ENCODE measurements at places on chromosomes 1 and 21. TPM values are rescaled to one million over a fixed set of nuclear protein-coding genes. Genes with fewer than 3 reads are reported as not detected.
A peak's percentile ranks its signal among the peaks of the same experiment; 100 is the strongest.

- DNase-seq: no peak
- H3K27ac ChIP-seq: no peak overlapping the region
- H3K4me3 ChIP-seq: no peak overlapping the region
- peaks cover 3% of the 10 kb centered on the region for H3K27me3 ChIP-seq
- H3K36me3 ChIP-seq: no peaks in the 10 kb centered on the region
Observed at GRCh38 chr1:42952303-42953001, 6.2 kb downstream of the SLC2A1 start.

DNA sequence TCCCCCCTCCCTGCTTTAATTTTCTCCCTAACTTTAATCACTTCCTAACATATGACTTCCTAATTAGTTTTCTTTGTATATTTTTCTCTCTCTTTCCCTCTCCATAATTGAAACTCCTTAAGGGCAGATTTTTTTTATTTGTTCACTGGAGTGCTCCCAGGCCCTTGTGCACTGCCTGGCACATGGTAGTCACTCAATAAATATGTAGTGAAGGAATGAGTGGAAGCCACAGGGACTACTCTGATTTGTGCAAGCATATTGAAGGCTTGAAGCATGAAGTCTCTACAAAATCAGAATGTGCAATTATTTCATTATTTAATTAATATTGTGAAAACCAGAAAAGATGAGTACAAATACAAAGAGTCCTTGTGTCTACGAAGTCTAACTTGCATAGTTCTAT lies 41.5 kb downstream of the SNX7 start:
- no peaks in the 10 kb centered on the region for H3K36me3 ChIP-seq
- H3K27ac ChIP-seq: no peak overlapping the region
- H3K27me3 ChIP-seq: no peaks in the 10 kb centered on the region
- DNase-seq: no peak
- H3K4me3 ChIP-seq: no peak overlapping the region

GRCh38 chr1:232380131-232380530 lies 249.8 kb downstream of the SIPA1L2 start:
- H3K4me1 ChIP-seq: peaks cover 10% of the 10 kb centered on the region
- H3K27ac ChIP-seq: no peak overlapping the region
- H3K36me3 ChIP-seq: no peaks in the 10 kb centered on the region
- no peaks in the 10 kb centered on the region for H3K27me3 ChIP-seq

- peaks cover 9% of the 10 kb centered on the region for H3K27me3 ChIP-seq
- no peak for DNase-seq
- H3K4me3 ChIP-seq: no peak overlapping the region
- H3K27ac ChIP-seq: no peak overlapping the region
Observed at GRCh38 chr1:77415579-77415978, 133.8 kb downstream of the AK5 start.

GRCh38 chr21:42527489-42528158 lies 14.0 kb downstream of the SLC37A1 start:
- H3K4me1 ChIP-seq: peaks cover 58% of the 10 kb centered on the region
- no peaks in the 10 kb centered on the region for H3K27me3 ChIP-seq
- H3K27ac ChIP-seq: peak overlapping the region; percentile 68
- H3K36me3 ChIP-seq: no peaks in the 10 kb centered on the region
- no peak for DNase-seq

DNA sequence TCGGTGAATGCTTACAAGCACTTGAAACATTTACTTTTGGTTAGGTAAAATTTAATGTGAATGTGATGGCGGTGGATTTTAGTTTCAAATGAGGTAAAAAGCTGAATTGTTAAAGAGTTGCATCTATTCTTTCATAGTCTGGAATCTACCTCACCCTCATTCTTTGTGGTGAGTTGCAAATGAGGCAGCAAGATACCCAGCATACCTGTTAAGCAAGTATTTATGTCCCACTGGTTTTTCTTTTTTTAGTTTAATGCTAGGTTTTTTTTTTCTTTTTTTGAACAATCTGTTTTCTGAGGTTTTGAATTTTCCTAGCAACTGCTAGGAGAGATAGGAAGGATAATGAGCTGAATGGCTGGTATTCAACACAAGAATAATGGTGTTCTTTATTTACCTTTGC lies 127.9 kb upstream of the CACYBP start:
- no peaks in the 10 kb centered on the region for H3K36me3 ChIP-seq
- no peaks in the 10 kb centered on the region for H3K4me1 ChIP-seq

DNA sequence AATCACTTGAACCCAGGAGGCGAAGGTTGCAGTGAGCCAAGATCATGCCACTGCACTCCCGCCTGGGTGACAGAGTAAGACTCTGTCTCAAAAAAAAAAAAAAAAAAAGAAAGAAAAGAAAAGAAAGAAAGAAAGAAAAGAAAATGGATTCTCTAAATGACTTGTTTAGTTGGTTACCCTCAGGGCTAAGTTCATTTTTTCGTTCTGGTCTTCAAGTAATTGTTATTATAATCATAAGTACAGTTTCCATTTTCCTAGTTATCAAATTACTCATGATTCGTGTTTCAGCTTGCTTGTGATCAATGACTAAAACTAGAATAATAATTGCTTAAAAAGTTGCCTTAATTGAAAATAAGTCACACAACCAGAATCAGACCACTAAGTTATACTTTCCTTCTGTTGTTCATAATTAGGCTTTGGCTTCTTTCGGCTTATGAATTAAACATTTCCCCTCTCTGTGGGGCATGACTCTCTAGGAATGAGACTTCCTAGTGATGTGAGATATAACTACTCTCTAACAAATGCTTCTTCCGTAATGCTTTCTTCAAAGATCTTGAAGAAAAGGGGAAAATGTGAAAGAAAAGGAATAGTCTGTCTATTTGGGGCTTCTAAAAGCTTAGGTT lies 9.6 kb upstream of the RLF start:
- DNase-seq: no peak
- H3K36me3 ChIP-seq: no peaks in the 10 kb centered on the region
- H3K4me3 ChIP-seq: no peak overlapping the region
- H3K27ac ChIP-seq: no peak overlapping the region

- no peak overlapping the region for H3K27ac ChIP-seq
- DNase-seq: no peak
- H3K4me1 ChIP-seq: no peaks in the 10 kb centered on the region
- H3K27me3 ChIP-seq: no peaks in the 10 kb centered on the region
Observed at GRCh38 chr1:50529510-50529909, 106.3 kb upstream of the DMRTA2 start.

- H3K4me3 ChIP-seq: peak overlapping the region; percentile 99
- peaks cover 3% of the 10 kb centered on the region for H3K4me1 ChIP-seq
- H3K27ac ChIP-seq: peak overlapping the region; percentile 99
- H3K27me3 ChIP-seq: no peaks in the 10 kb centered on the region
- DNase-seq: peak; percentile 7
Observed at GRCh38 chr21:33478935-33479678, 667 bp downstream of the TMEM50B start.

DNA sequence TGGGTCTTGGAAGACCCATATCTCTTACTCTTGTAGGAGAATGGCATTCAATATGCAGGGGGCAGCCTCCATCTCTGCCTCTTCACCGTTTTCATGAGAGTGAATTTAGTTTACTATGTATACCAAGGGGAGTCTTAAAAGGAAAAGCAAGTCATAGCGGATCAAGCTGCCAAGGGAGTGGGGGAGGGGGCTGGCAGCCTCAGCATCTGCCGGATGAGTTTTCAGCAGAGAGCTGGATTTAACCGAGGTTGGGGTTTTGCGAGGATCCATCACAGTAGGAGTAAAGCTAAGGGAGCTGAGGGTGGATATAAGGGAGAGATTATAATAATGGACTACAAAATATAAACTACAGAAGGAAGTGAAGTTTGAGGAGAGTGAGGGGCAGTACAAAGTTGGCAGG lies 9.9 kb downstream of the CD160 start:
- H3K4me3 ChIP-seq: no peak overlapping the region
- no peak overlapping the region for H3K27ac ChIP-seq
- no peaks in the 10 kb centered on the region for H3K36me3 ChIP-seq
- no peaks in the 10 kb centered on the region for H3K27me3 ChIP-seq
- no peaks in the 10 kb centered on the region for H3K4me1 ChIP-seq

GRCh38 chr1:24020470-24020869 lies 40.3 kb upstream of the SRSF10 start:
- H3K27me3 ChIP-seq: no peaks in the 10 kb centered on the region
- H3K27ac ChIP-seq: peak overlapping the region; percentile 91
- no peaks in the 10 kb centered on the region for H3K36me3 ChIP-seq
- peaks cover 73% of the 10 kb centered on the region for H3K4me1 ChIP-seq
- no peak for DNase-seq

- H3K27ac ChIP-seq: no peak overlapping the region
- DNase-seq: no peak
- H3K4me1 ChIP-seq: no peaks in the 10 kb centered on the region
- H3K4me3 ChIP-seq: no peak overlapping the region
- H3K36me3 ChIP-seq: no peaks in the 10 kb centered on the region
- H3K27me3 ChIP-seq: no peaks in the 10 kb centered on the region
Observed at GRCh38 chr1:94272388-94272787, 35.0 kb upstream of the ARHGAP29 start.

- no peaks in the 10 kb centered on the region for H3K4me1 ChIP-seq
- no peak within 1 kb of the TSS for H3K27ac ChIP-seq
- H3K4me3 ChIP-seq: peak within 1 kb of the TSS; percentile 48
- peaks cover 34% of the 10 kb centered on the region for H3K27me3 ChIP-seq
- DNase-seq: peak; percentile 20
Observed at GRCh38 chr1:84892705-84893618, at the start of gene LPAR3. LPAR3 (minus strand) TSS chr1:84893206; CDS start chr1:84866120, 27,086 bp downstream.

GRCh38 chr1:37149296-37149695 lies 115.0 kb upstream of the GRIK3 start:
- H3K4me3 ChIP-seq: no peak overlapping the region
- H3K36me3 ChIP-seq: no peaks in the 10 kb centered on the region
- DNase-seq: no peak
- H3K27me3 ChIP-seq: peaks cover 24% of the 10 kb centered on the region
- H3K4me1 ChIP-seq: no peaks in the 10 kb centered on the region
- H3K27ac ChIP-seq: no peak overlapping the region

DNA sequence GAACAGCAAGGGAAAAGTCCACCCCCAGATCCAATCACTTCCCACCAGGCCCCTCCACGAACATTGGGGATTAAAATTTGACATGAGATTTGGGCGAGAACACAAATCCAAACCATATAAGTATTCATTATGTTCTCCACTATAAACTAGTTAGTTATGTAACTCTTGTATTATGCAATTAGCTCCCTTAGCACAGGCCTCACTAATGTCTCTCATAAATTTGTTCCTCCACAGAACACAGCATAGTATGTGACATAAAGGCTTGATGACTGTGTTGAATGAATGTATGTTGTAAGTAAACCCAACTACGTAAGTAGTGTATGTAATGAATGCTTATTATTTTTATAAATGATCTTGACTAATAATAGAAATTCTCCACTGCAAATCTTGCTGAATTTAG lies 223.3 kb upstream of the ZRANB2 start:
- H3K27me3 ChIP-seq: no peaks in the 10 kb centered on the region
- H3K36me3 ChIP-seq: no peaks in the 10 kb centered on the region
- DNase-seq: no peak
- no peak overlapping the region for H3K27ac ChIP-seq
- H3K4me1 ChIP-seq: no peaks in the 10 kb centered on the region

DNA sequence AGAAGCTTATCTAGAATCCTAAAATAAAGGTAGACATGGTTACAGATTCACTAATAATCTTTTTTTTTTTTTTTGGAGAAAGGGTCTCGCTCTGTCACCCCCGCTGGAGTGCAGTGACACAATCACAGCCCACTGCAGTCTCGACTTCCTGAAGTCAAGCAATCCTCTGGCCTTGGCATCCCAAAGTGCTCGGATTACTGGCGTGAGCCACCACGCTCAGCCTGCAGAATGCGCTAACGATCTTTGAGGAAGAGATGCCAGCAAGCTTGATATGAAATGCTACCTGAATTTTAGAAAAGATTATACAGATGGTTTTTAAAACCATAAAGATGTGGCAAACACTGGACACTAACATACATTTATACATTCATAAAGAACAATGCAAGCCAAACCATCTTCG lies 4.1 kb upstream of the GNPAT start:
- no peak for DNase-seq
- peak overlapping the region; percentile 9 for H3K27ac ChIP-seq
- peaks cover 32% of the 10 kb centered on the region for H3K4me1 ChIP-seq

DNA sequence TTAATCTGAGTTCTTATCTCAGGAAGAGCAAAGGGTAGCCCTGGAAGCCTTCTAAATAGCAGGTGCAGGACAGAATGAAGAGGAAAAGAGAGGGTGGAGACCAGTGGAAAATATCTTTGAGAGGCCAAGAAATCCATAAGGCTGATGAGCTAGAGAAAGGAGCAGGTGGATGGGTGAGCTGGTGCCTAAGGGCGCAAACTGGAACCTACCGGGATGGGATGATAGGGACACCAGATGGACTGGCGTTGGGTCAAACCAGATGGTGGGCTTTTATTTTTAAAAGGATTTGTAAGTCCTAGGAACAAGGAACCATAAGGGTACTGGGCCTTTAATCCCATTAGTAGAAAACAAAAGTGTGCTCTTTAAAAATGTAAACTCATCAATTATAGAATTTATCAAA lies 59.7 kb downstream of the RGL1 start:
- peaks cover 37% of the 10 kb centered on the region for H3K36me3 ChIP-seq
- H3K27ac ChIP-seq: no peak overlapping the region
- H3K27me3 ChIP-seq: no peaks in the 10 kb centered on the region
- DNase-seq: no peak

GRCh38 chr1:17485281-17485680 lies 45.8 kb upstream of the RCC2 start:
- H3K4me3 ChIP-seq: no peak overlapping the region
- H3K4me1 ChIP-seq: no peaks in the 10 kb centered on the region
- peaks cover 6% of the 10 kb centered on the region for H3K27me3 ChIP-seq
- H3K27ac ChIP-seq: no peak overlapping the region

DNA sequence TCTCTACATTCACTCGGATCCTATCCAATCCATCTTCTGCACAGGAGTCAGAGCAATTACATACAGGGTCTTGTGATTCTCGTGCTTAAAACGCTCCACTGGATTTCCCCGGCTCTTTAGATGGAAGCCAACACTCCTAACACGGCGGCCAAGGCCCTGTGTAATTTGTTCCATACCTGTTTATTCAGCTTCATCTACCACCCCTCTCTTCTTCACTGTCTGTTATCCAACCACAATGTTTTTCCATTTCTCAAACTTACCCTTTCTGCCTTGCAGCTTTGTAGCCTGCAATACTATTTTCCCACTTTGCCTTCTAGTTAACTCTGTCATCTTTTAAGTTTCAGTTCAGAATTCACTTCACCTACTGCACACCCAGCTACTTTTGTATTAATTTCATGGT lies 249.6 kb upstream of the USP25 start:
- no peak overlapping the region for H3K27ac ChIP-seq
- H3K4me3 ChIP-seq: no peak overlapping the region
- no peaks in the 10 kb centered on the region for H3K36me3 ChIP-seq
- H3K4me1 ChIP-seq: no peaks in the 10 kb centered on the region

Gene ALDH9A1
- 61.5 TPM for total RNA-seq

Gene OLIG2
- not detected for total RNA-seq

Gene CD247
- 0.85 TPM for total RNA-seq

Gene TMPRSS3
- 0.42 TPM for total RNA-seq

Gene ZBTB8A
- 3.0 TPM for total RNA-seq

Gene BCAR3
- total RNA-seq: 24.0 TPM

Gene VWA5B1
- total RNA-seq: not detected

Gene FMN2
- not detected for total RNA-seq

Gene OLFM3
- total RNA-seq: not detected

Gene KPRP
- not detected for total RNA-seq

All from heart right ventricle (tissue), 16 donors.